ENCODE measurements at places on chromosomes 11 and 22.

GRCh38 chr22:28904211-28904896 lies 21.0 kb downstream of the ZNRF3 start:
- DNase-seq: no peak

- DNase-seq: no peak
Observed at GRCh38 chr22:44220727-44221680, 40.3 kb downstream of the PARVG start.

DNA sequence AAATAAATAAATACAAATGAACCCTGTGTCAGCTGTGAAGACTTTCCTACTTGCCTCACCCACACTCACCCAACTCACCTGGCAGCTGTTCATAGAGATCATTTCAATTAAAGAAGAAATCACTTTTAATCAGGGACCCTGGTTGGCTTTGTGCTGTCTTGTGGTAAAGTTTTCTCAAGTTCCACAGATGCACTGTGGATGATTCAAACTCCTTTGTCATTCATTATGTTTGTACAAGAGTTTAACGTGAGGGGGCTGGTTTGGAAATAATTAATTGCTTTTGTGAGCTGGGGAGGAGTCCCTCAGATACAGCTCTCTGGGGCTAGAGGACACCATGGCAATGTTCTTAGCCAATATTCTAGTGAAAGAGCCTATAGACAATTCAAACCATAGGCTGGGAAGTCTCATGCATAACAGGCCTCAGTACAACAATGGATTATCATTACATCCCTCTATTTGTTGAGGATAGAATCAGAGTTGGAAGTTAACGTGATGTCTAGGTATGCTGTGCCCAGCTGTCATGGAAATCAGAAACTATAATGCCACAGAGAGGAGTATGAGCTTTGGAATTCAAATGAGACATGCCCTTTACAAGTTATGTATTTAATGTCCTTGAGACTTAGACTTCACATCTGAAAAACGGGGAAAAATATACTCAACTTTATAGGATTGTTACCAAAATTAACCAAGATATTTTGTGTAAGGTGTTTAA lies 698.5 kb downstream of the KCNA4 start:
- DNase-seq: peak; percentile 75

GRCh38 chr22:39935116-39935515 lies 25.1 kb upstream of the TMA7B start:
- DNase-seq: no peak

DNA sequence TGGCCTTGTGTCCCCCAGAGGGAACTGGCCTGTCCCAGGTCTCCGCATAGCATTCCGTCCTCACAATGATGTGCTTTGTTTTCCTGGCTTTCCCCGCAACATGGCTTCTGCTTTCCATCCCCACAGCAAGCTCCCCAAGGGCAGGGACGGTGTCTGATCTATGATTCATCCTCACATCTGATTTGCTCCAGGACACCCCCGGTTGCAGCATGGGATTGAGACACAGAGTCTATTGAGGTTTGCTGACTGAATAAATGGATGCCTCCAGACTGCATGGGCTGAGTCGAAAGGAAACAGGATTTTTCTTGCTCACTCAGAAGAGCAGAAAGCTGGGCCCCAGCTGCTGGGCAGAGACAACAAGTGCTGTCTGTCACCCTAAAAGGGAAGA lies 40.2 kb downstream of the LMO1 start:
- DNase-seq: no peak

- no peak for DNase-seq
Observed at GRCh38 chr22:23698094-23698493, 7.3 kb downstream of the RGL4 start.

DNA sequence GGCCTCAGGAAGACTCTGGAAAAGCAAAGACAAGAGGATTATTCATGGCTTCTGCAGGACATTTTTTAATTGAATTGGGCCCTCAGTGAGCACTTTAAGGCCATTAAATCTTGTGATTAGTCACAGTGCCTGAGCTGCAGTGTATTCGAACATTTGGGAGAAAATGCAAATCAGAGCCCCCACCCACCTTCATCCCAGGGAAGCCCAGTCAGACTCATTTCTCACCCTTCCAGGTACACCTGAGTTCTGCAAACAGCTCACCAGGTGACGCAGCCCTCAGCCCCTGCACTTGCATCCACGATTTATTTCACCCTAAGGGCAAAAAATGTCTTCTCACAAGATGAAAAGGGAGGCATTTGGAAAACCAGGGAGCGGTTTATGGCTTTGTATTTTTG lies 128.7 kb downstream of the MPPED1 start:
- no peak for DNase-seq

DNA sequence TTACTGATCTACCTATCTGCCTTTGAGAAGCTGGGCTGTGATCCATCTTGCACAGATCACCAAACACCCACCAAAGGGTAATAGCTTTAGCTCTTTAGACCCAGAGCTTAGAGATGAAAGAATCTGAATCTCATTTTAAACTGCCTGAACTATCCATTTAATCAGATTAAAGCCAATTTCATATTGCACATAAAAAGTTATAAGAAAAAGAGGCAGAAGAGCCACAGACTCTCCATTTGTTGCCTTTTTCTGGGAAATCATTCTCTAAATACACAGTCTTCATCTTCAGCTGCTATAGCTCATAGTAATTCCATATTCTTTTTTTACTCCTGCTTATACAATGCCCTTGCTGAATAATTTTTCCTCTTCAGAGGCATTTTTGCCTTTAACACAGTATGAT lies 271.2 kb downstream of the DLG2 start:
- no peak for DNase-seq

GRCh38 chr11:111229604-111230003 lies 15.9 kb upstream of the POU2AF2 start:
- no peak for DNase-seq

DNA sequence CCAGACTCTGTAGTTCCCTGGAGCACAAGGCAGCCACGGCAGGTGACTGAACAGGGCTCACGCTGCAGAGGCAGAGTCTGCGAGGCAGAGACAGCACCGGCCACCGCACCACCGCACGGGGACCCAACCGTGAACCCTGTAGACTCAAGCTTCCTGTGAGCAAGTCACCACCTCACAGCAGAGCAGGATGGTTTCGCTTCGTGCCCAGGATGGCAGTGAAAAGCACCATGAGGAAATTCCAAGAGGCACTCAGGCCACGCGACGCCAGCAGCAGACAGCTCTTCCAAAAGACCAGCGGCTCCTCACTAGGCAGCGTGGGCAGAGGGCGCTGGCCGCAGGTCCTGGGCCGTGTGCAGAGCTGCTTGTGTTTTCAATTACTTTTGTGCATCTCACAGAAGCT lies 24.5 kb downstream of the BRD1 start:
- DNase-seq: no peak

DNA sequence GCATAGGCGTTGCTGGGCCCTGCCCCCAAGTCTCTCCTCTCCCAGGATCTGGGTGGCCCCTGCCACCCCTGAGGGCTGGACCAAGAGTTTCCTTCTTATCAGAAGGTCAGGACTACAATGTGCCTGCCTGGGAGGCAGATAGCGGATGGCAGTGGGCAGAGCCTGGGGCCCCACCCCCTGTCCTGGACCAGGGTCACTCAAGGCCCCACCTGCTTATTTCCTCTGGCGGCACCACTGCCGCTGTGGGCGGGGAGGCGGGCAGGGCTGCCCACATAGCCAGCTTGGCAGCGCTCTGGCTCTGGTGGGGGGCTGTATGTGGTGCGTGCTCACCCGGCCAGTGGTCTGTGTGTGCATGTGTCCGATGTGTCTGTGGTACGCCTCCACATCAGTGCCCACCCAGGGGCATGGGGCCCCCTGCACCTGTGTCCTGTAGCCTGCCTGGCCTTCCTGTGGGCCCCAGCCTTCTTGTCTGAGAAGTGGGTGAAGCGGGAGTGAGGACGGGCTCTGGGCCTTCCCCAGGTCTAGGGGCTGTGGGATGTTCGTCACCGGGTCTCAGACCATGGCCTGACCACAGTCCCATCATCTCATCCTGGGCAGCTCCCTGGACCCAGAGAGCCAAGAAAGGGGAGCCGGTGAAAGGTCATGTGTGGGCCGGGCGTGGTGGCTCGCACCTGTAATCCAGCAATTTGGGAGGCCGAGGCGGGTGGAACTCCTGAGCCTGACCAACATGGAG lies 3.0 kb downstream of the GAS2L1 start:
- DNase-seq: no peak

- peak; percentile 50 for DNase-seq
Observed at GRCh38 chr22:40178417-40179409, 988 bp downstream of the TNRC6B start.

GRCh38 chr22:27927608-27928007 lies 8.6 kb upstream of the PITPNB start:
- DNase-seq: no peak

DNA sequence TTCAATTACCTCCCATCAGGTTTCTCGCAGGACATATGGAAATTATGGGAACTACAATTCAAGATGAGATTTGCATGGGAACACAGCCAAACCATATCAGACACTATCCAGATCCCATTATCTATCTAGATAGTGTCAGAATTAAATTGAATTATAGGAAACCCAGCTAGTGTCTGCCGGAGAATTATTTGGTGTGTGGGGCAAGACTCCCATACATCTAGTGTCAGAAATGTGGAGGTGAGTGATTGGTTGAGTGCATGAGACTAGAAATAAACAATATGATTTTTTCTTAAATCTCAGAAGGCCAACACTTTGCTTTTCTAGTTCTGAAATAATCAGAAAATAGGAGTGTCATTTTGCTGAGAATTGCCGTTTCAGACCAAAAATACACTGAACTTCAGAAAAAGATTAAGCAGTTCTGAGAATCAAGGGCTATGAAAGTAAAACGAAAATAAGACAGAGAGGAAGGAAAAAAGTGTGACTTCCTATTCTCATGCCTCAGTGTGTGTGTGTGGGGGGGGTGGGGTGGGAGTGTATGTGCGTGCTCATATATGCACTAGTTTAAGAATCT lies 21.3 kb downstream of the CASP12 start:
- no peak for DNase-seq

DNA sequence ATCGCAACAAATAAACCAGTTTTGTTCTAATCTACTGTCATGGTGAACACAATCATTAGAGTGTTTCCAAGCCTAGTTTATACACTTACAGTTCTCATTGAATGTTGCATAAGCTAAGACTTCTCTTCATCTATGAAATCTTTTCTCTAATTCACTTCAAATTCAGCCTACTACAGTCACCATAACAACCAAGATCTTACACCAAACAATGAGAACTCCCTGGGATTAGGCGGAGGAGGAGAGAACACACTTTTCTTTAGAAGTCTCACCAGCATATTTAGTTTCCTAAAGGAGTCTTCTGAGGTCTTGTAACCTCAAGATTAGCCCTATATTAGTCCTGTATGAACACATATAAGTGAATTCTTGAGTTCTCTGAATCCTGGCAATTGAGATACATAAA lies 1889.7 kb downstream of the LRRC4C start:
- no peak for DNase-seq

DNA sequence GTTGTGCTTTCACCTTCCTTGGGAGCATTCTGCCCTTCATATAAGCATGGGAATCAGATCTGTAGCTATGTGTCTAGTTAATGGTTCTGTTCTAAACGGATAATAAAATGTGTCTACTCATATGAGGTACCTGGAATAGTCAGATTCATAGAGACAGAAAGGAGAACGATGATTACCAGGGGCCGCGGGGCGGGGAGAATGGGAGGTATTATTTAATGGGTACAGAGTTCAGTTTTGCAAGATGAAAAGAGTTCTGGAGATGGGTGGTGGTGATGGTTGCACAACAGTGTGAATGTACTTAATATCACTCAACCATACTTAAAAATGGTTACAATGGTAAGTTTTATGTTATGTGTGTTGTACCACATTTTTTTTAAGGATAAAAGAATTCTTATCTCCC lies 10.0 kb upstream of the ABCC8 start:
- no peak for DNase-seq

DNA sequence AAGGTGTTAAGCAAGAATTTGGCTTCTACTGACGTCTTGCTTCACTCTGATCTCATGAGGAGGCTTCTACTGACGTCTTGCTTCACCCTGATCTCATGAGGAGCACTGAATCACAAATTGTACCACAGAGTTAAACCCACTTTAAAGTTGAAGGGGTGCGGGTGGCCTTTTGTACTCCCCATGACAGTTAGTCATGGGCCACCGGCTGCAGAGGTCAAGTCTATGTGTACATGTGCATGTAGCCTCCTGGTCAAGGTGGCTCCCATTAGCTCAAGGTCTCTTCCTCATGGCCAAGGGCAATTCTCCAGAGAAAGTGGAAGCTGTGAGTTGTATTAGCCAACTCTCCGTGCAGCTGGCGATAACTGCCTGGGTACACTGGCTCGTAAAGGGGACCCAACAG lies 23.1 kb upstream of the FZD4 start:
- no peak for DNase-seq

GRCh38 chr11:60168306-60168705 lies 14.6 kb downstream of the MS4A6A start:
- DNase-seq: no peak

DNA sequence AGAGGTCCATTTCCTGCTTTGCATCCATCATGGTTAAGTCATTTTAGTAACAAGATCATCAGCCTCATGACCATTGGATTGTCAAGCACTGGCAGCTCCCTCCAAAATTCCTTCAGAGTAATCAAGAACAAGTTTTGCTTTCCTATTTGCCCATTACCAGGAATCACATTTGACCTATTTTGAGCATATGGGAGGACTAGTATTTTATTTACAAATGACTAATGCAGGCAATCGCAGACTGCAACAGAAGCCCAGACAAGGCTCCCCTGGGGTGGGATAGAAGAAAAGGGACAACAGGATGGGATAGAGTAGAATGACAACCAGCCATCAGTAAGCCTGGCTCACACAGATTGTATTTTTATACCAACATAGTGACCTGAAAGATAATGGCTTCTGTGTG lies 9.1 kb downstream of the MMP10 start:
- DNase-seq: no peak

DNA sequence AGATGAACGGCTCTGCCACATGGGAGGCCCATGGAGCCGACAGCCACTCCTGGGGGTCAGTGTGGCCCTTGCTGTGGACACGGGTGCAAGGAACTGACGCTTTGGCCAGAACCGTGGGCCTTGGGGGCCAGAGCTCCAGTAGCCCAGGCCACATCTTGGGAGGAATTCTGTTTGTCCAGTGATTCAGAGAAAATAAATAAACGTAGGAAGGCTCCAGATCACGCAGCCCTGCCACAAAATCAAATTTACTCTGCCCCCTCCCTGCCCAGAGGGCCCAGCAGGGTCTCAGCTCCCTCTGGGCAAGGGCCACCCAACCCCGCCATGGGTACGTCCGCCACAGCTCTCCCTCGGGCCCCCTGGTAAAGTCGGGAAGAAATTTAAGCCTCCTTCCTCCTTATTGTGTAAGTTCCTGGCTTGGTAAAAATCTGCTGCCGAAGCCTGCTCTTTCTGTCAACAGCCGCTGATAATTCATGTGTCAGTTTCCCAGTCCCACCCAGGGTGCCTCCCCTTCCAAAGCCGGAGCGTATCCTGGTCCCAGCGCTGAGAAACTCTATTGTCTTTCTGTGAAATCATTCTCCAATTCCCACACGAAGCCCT lies 6.9 kb upstream of the MUC5AC start:
- no peak for DNase-seq

DNA sequence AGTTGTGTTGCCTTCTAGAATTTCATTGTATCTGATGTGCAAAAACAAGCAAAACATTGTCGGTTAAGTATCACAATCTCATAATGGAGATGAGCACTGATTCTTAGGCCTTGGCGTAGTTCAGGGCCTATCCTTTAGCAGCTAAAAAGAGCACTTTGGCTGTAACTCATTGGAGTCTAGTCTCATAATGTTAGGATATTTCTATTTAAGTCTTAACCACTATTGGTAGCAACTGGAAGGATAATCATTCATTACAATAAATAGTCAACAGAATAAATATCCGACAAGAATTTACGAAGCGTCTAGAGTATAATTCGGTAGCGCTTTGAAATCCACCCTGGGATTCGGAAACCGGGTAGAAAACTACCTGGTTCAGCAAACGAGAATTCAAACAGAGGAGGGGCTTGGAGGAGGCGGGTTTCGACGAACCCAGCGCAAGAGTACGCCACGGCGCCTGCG lies 461 bp upstream of the EED start:
- peak; percentile 74 for DNase-seq

Measured in RCC 7860 (cell line).